Stromal cell of bone marrow (primary cell): ENCODE measurements at places on chromosomes 1 and 21.

DNA sequence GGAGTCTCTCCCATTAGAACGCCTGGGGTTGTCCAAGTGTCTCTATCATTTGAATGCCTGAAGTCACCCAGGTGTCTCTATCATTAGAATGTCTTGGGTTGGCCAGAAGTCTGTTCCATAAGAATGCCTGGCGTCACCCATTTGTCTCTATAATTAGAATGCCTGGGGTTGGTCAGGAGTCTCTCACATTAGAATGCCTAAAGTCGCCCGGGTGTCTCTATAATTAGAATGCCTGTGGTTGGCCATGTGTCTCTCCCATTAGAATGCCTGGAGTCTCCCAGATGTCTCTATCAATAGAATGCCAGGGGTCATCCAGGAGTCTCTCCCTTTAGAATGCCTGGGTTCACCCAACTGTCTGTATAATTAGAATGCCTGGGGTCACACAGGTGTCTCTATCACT lies 54.5 kb downstream of the RNF187 start:
- DNase-seq = no peak

GRCh38 chr1:246748867-246749266 lies 24.7 kb downstream of the SCCPDH start:
- no peak for DNase-seq

- peak; percentile 60 for DNase-seq
Observed at GRCh38 chr1:152034654-152035538, 1.9 kb downstream of the S100A11 start.

- no peak for DNase-seq
Observed at GRCh38 chr1:14253676-14254075, 344.8 kb upstream of the KAZN start.

- no peak for DNase-seq
Observed at GRCh38 chr1:236247286-236247685, 34.5 kb downstream of the ERO1B start.

DNA sequence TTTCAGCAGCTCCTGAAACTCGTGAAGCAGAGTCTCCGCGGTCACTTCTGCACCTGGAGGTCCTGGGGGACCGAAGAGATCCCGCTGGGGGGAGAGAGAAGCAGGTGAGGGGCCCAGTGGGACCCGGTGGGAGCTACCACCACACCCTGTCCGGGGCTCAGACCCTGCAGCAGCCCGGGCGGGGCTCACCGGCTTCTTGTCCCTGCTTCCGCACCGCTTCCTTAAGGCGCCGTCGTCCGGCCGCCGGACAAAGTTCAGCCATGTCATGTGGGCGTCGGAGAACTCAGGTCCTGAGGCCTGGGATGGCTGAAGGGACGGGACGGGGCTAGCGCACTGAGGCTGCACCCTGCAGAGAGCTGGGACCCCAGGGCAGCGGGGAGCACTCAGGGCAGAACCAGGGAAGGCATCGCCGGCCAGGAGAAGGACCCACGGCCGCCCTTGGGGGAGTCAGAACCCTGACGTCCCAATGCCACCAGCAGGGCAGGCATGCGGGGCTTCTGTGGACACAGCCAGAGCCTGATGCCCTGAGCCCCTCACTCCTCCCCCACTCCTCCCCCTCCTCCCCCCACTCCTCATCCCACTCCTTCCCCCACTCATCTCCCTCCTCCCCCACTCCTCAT lies 2.2 kb downstream of the C1QTNF12 start:
- no peak for DNase-seq

DNA sequence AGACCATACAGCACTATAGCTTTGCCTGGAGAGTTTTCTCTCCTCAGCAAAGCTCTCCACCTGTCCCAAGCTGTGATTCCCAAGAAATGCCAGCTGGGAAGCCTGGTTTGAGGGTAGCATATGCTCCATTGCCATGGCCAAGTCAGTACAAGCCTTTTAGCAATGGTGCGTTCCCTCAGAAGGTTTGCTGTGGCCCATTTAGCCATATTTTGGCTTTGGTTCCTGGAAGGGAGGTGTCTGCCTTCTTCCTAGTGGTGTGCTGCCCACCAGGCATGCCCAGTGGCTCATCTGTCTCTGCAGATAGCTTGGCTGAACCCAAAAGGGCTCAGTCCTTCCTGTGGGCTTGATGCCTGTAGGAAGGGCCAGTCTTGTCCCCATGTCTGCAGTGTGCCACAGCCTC lies 32.4 kb downstream of the GALNT2 start:
- no peak for DNase-seq

DNA sequence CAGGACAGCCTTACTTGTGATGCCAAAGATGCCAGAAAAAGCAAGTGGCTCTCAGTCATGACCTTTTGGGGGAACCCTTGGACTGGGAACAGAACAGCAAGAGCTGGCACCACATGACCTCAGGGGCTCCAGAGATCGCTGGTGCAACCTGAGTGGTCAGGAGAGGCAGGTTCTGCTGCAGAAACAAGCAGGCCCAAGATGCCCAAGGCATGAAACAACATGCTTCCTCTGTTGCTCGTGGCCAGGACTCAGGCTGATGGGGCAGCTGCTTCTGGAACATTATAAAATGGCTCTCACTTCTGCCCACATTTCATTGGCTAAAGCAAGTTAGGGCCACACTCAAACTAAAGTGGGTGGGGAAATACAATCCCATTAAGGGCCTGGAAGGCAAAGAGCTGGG lies 17.7 kb upstream of the CLSTN1 start:
- DNase-seq = no peak

DNA sequence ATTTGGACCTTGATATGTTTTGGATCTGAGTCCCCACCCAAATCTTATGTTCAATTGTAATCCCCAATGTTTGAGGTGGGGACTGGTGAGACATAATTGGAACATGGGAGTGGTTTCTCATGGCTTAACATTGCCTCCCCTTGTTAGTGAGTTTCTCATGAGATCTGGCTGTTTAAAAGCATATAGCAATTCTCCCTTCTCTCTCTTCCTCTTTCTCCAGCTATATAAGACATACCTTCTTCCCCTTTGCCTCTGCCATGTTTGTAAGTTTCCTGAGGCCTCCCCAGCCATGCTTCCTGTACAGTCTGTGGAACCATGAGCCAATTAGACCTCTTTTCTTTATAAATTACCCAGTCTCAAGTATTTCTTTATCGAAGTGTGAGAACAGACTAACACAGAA lies 692.4 kb downstream of the KCNT2 start:
- no peak for DNase-seq

- DNase-seq = peak; percentile 81
Observed at GRCh38 chr1:41122851-41123518, 101.5 kb upstream of the SLFNL1 start.

GRCh38 chr1:21903638-21904453 lies 33.3 kb downstream of the HSPG2 start:
- DNase-seq = no peak

DNA sequence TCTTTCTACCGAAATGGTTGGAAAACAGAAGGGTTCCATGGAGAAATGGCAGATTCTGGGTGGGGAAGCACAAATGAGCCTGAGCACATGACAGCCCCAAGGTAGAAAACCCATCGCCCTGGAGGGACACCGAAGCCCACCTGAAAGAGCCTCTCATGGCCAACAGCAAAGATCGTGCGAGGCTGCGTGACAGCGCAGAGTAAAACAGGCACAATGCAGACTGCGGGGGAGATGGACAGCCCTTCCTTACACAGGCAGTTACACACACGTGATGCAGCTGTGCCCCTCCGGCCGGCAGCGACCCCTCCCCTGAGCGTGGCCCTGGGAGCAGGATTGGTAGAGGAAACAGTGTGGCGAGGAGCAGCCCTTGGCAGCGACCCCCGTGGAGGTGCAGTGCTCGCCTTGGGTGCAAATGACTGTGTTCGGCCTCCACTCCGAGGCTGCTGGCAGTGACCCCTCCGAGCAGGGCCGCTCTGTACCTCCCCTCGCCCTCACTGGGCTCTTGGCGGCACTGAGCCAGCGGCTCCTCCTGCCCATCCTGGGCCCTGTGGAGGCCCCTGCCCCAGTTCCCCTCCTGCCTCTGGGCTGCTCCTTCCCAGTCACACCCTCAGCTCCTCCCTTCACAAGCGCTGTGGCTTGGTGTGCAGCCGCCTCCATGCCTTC lies 120.9 kb upstream of the COL6A1 start:
- DNase-seq = no peak
